ENCODE measurements at places on chromosomes 3 and 15.

- no peak for DNase-seq
These were observed 191.9 kb upstream of the LINGO1 start for GRCh38 chr15:77824361-77825251.

GRCh38 chr3:128864351-128864811 lies 15.0 kb upstream of the ACAD9 start:
- no peak for DNase-seq

- DNase-seq: no peak
These were observed 6.2 kb downstream of the DISP2 start for GRCh38 chr15:40364251-40364650.

DNA sequence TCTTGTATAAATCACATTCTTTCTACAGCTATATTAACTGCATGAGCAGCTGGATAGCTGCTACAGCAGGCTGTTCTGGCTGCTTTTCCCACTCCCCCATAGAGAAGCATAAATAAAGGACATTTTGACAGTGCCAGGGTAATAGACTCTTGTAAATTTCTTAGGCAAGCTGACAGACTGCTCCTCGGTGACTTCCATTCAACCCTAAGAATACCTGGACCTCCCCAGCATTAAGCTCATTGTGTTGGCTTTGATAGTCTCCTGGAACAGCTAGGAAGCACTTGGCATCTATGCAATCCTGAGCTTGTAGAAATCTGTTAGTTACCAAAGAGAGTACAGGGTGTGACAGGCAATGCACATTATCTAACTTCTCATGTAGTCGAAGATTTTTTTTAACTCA lies 475.4 kb downstream of the AGBL1 start:
- DNase-seq: no peak

- DNase-seq: peak; percentile 10
These were observed 10.3 kb downstream of the TIMP4 start for GRCh38 chr3:12148183-12148940.

DNA sequence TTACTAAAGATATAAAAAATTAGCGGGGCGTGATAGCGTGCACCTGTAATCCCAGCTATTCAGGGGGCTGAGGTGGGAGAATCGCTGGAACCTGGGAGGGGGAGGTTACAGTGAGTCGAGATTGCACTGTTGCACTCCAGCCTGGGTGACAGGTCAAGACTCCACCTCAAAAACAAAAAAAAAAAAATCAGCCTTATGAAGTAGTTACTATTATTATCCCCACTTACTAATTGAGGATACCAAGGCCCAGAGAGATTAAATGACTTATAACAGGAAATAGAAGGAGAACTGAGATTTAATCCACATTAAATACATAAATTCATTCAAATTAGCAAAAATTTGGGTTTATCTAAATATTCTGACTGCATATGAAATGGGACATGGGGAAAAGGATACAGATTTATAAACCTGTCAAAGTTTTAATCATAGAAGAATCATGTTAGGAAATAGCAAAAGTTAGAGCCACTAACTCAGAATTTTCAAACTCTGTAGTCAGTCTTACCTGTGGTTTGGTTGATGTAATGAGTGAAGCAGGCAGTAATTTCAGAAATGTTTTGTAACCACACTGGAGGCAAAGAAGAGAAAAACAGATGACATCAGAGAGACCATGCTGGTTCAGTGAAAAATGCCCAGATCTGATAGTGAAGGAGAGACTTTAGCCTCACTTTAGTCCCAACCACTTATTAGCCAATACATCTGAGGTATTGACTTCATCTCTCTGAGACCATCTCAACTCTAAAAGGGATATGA lies 25.0 kb upstream of the ACAP2 start:
- DNase-seq: peak; percentile 65
